ENCODE measurements at places on chromosomes 6 and 20.

DNA sequence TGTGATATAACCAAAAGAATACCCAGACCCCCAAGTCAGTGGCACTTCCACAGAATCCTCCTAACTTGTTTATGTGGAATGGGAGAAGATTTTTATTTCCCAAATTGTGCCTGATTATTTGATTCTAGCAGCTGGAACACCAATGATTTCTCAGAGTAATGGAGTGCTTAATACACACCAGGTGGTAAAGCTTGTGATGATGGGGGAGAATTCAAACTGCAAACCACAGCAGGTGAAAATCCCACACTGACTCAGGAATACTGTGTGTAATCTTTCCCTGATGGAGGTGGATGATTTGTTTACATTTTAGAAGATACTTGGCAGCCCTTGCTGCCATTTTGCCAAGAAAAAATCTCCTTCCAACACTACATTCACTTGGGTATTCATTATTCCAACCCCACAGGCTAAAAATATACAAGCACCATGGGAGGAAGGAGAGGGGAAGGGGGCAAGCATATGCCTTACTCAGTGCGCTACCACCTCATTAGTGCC lies 212.7 kb upstream of the PLN start:
- DNase-seq, result no peak

- peak; percentile 47 for DNase-seq
These were observed 42.5 kb upstream of the IPCEF1 start for GRCh38 chr6:154399097-154399496.

GRCh38 chr6:17845598-17845997 lies 138.9 kb upstream of the NUP153 start:
- no peak for DNase-seq

DNA sequence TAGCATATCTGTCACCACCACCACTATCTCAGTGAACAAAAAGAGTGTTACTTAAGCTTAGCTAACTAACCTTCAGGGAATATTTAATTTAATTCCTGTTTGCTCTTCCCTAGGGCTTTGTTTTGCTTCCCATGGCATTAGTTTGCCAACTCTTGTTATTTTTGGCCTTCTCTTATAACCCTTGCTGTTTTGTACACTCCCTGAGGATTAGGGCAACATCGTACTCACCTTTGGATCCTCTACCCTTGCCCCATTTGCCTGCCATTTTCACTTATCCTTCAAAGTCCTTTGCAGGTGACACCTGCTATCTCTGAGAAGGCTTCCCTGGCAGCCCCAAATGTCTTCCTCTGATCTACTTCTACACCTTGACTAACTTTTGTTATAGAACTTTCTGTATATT lies 23.7 kb downstream of the ACOT13 start:
- DNase-seq, result no peak

- peak; percentile 77 for DNase-seq
These were observed 4.2 kb downstream of the PPP2R5D start for GRCh38 chr6:42988486-42989020.
